ENCODE measurements at places on chromosomes 5 and 9. TPM values are rescaled to one million over a fixed set of nuclear protein-coding genes. Genes with fewer than 3 reads are reported as not detected.

Gene AMBP
- total RNA-seq, result not detected

DNA sequence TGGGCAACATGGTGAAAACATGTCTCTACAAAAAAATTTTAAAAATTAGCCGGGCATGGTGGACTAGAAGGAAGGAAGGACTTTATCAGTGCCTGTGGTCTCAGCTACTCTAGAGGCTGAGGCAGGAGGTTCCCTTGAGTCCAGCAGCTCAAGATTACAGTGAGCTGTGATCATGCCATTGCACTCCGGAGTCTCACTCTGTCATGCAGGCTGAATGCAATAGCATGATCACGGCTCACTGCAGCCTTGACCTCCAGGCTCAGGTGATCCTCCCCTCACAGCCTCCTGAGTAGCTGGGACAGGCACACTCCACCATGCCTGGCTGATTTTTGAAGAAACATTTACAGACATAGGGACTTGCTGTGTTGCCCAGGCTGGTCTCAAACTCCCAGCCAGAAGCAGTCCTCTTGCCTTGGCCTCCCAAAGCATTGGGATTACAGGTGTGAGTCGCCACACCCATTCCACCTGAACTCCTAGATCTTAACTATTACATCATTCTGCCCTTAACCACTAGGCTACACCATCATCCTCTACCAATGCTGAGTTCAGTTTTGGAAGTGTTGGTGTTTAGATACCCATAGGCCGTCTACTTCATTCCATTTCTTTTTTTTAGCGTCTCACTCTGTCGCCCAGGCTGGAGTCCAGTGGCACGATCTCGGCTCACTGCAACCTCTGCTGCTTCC lies 2.0 kb upstream of the URM1 start:
- H3K36me3 ChIP-seq, result peaks cover 9% of the 10 kb centered on the region
- no peak overlapping the region for H3K27ac ChIP-seq
- no peak overlapping the region for H3K4me3 ChIP-seq
- H3K4me1 ChIP-seq, result peaks cover 41% of the 10 kb centered on the region
- DNase-seq, result no peak
- no peaks in the 10 kb centered on the region for H3K27me3 ChIP-seq

Gene TNFSF8
- total RNA-seq, result 0.83 TPM

GRCh38 chr5:71482132-71482531 lies 26.7 kb downstream of the BDP1 start:
- H3K4me3 ChIP-seq, result no peak overlapping the region
- peaks cover 8% of the 10 kb centered on the region for H3K4me1 ChIP-seq
- peaks cover 66% of the 10 kb centered on the region for H3K36me3 ChIP-seq
